ENCODE measurements at places on chromosomes 1 and 21. TPM values are rescaled to one million over a fixed set of nuclear protein-coding genes. Genes with fewer than 3 reads are reported as not detected.

- DNase-seq: no peak
Observed at GRCh38 chr1:26305667-26306289, 658 bp downstream of the UBXN11 start.

KRTAP13-4 gene
- not detected for polyA plus RNA-seq

- DNase-seq: peak; percentile 81
Observed at GRCh38 chr1:227793948-227794816, 21.3 kb upstream of the PRSS38 start.

- no peak for DNase-seq
Observed at GRCh38 chr1:181987334-181987895, 74.1 kb downstream of the ZNF648 start.

GRCh38 chr1:229141689-229142377, 129.1 kb upstream of the RAB4A start:
- no peak for DNase-seq

DNA sequence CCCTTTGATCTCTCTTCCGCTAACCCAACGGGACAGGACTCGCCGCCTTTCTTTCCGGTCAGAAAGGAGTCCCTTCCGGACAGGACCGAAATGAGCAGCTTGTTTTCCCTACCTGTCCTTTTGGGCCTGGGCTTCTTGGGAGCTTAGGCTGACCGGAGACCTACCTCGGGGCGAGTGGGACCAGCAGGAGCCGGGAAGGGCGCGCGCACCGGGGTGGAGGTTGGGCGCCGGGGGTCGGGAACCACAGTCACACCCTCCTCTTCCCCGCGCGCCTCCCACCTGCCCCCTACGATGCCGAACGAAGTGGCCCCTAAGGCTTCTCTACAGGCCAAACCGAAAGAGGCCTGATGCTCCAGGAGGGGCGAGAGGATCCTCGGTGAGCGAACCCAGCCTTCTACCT, 95.2 kb downstream of the PRKAB2 start:
- DNase-seq: no peak

DNA sequence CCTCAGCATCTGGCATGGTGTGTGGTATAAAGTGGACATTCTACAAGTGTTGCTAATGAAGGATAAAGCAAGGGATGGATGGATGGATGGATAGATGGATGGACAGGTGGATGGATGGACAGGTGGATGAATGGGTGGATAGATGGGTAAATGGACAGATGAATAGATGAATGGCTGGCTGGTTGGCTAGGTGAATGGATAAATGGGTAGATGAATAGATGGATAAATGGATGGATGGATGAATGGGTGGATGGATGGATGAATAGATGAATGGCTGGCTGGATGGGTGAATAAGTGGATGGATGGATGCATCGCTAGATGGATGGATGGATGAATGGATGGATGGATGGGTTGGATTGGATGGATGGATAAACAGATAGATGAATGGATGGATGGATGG, 66.2 kb downstream of the SUSD4 start:
- no peak for DNase-seq

GRCh38 chr21:35491920-35492678, 443.0 kb upstream of the RUNX1 start:
- no peak for DNase-seq

DNA sequence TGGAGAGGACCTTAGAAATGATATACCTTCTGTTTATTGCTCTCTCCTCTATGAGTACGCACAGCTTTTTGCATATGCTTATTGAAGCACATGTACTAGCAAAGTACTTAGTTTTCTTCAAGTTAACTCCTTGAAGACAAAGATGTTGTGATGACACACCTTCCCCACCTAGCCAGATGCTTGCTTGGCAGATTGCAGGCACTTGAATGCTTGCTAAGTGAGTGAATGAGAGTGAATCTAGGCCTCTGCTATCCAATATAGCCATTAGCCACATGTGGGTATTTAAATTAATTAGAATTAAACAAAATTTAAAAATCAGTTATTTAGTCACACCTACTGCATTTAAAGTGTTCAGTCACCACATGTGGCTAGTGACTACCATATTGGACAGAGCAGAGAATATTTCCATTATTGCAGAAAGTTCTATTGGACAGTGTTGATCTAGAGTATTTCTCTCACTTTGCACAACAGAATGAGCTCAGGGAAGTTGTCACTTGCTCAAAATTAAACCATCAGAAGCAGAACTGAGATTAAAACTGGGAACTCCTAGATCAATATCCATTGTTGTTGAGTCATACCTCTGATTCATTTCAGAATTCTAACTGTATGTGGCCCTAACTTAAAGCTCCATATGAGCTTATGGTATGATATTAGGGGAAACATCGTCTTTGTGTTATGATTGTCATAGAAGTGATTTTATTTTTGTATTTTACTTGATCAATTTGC, 8.6 kb upstream of the EEIG2 start:
- DNase-seq: no peak

C1orf87 gene
- not detected for polyA plus RNA-seq

CRYBG2 gene
- polyA plus RNA-seq: not detected

GRCh38 chr1:3663999-3664699, 11.8 kb downstream of the TP73 start:
- DNase-seq: no peak

DNA sequence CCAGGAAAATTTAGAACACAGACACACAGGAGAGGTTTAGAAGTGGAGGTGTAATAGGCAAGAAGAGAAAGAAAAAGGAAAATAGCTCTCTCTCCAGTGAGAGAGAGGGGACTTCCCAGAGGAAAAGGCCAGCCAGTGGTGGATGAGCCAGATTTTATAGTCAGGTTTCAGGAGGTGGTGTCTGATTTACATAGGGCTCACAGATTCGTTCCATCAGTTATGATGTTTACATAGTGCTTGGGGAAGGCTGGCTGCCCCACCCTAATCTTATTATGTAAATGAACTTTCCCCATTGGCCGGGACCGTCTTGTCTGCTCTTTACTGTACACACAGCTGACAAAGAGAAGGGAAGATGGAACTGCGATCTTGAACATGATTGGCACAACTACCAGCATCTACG, 797.3 kb downstream of the PLA2G4A start:
- DNase-seq: no peak

Data from heart left ventricle (tissue), 16 donors.